ENCODE measurements at places on chromosomes 1 and 21.

DNA sequence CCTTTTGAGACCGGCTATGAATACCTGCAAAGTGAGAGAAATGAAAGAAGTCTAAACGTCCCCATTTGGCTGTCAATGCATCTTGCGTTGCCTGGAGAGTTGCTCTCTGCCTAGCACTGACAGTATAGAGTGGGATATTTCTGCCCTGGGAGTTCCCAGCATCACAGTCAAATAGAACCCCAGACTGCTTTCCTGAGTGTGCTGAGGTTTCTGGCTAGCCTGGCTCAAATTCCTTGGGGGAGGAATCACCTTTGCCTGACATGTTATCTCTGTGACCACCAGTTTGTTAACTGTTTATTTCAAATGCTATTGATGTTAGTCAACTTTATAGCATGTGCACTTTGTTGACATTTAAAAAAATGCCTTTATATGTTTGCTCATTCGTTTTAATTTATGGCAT is 212.0 kb upstream of the FAM78B start:
- DNase-seq = no peak

DNA sequence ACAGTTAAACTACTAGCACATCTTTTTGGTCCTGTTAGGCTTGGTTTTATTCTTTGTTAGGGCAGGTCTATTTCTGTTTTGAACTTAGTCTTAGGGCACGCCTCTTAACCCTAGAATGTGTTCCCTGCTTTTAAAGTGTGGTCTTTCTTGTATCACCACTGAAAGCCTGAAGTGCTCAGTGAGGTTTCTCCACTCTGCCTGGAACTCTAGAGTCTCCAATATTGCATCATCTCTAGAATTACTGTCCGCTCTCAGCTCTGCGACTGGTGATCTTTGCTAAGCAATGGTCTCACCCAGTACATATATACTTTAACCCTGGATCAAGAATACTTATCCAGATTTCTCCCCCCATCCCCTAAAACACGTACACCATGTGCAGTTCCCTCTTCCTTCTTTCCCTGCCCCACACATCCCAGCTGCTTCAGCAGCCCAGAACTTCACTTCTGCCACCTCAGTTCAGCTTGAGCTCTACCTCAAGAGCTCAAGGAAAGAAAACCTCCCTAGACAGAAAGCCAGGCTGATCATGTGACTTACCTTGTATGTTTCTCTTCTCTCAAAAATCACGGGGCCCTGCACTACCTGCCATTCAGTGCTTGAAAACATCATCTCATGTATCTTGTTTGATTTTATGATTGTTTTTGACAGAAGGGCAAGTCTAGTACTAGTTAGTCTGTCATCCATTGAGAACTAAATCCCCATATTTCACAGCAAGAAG is 59.9 kb downstream of the TENT5C start:
- DNase-seq = no peak

GRCh38 chr1:180273066-180273465 is 43.0 kb downstream of the LHX4 start:
- no peak for DNase-seq

- DNase-seq = no peak
Measured at GRCh38 chr21:46357684-46358425, 33.9 kb downstream of the PCNT start.

GRCh38 chr1:13699510-13699909 is 478 bp upstream of the PRDM2 start:
- DNase-seq = no peak

DNA sequence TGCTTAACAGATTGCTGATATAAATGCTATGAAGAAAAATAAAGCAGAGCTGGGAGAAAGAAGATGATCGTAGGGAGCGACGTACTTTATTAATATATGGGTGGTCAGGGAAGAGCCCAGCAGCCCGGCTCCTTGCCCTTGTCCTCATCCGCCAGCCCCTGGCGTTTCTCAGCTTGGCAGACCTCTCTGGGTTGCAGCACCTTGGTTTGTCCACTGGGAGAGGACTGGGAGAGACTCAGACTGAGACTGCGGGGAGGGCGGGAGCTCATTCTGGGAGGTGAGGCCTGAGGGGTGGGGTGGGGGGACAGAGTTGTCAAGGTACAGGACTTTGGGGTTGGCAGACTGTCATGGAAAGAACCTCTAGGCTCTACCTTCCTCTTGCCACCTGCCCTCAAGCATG is 3.3 kb upstream of the S100A3 start:
- no peak for DNase-seq

DNA sequence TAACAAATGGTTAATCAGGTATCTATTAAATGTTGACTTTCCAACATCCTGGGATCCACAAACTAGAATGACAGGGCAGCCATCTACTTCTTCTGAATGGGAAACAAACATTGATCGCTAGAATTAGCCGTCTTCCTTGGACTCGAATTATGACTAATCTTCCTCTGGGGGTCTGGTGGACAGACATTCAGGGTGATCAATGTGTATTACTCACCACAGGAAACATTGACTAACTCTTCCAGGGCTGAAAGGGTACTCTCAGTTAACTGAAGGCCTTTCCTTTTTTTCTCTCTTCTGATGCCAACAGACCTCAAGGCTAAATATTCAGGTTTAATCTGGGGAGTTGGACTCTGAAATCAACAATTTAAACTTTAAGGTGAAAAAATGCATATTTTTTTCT is 9.5 kb downstream of the NOL9 start:
- no peak for DNase-seq

GRCh38 chr1:172935062-172935592 is 115.6 kb downstream of the TNFSF18 start:
- DNase-seq = no peak

GRCh38 chr1:204498981-204499380 is 4.4 kb upstream of the PIK3C2B start:
- DNase-seq = no peak

- no peak for DNase-seq
Measured at GRCh38 chr1:91830242-91831131, 55.5 kb downstream of the TGFBR3 start.

DNA sequence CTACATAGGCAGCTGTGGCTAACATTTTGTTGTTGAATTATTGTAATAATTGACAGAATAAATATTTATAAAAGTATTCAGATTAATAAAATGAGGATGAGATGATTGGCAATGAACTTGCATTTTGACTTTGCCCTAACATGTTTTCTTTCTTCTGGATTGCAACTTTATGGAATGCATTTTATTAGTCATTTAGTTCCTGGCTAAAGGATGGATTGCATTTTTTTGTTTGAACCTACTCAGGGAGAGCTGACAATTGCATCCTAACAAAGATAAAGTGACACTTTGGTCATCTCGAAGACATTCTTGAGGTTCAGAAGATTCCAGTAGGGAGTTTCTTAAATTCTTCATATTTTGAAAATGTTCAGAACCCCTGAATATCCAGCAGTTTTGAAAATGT is 37.5 kb downstream of the PGM1 start:
- DNase-seq = no peak

DNA sequence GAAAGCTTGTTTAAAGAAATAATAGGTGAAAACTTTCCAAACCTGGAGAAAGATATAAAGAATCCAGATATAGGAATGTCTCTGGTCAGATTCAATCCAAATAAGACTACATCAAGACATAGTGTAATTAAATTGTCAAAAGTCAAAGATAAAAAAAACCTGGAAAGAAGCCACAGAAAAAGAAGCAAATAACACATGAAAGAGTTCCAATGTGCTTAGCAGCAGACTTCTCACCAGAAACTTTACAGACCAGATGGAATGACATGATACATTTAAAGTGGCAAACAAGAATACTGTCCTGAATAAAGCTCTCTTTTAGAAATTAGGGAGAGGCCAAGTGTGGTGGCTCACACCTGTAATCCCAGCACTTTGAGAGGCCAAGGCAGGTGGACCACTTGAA is 1039.9 kb downstream of the KCNT2 start:
- no peak for DNase-seq

GRCh38 chr1:88117597-88117996 is 566.5 kb upstream of the PKN2 start:
- DNase-seq = no peak

DNA sequence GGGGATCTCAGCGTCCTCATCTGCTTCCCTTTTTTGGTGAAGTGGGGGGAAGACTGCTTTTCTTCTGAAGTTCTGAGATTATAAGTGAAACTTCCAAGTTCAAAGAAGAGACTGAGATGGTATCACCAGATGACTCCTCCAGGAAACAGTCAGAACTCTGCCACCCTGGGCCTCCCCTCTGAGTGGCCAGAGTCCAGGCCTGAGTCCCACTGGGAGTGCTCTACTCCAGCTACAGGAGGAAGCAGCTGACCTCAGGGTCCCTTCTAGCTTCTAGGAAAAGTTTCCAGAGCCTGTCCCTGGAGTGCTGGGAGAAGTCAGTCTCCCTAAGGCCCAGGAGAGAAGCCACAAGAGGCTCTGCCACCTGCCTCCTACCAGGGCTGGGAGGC is 104.7 kb downstream of the CASZ1 start:
- DNase-seq = no peak

GRCh38 chr1:197150336-197151005 is 4.0 kb upstream of the ASPM start:
- no peak for DNase-seq

GRCh38 chr1:48789903-48790302 is 13.2 kb upstream of the BEND5 start:
- DNase-seq = no peak

- no peak for DNase-seq
Measured at GRCh38 chr1:30085811-30086770, 637.3 kb downstream of the MATN1 start.

DNA sequence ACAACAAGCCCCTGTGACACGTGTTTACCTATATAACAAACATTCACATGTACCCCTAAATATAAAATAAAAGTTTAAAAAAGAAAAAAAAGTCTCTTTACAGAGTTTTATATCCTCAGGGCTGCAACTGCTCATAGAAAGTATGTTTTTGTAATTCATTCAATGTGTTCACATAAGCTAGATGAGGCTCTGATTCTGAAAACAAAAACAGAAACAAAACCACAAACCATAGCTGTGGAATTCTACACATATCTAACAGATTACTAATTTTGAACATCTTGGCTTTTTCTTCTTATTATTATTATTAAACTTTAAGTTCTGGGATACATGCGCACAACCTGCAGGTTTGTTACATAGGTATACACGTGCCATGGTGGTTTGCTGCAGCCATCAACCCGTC is 579.6 kb upstream of the ZRANB2 start:
- DNase-seq = no peak

DNA sequence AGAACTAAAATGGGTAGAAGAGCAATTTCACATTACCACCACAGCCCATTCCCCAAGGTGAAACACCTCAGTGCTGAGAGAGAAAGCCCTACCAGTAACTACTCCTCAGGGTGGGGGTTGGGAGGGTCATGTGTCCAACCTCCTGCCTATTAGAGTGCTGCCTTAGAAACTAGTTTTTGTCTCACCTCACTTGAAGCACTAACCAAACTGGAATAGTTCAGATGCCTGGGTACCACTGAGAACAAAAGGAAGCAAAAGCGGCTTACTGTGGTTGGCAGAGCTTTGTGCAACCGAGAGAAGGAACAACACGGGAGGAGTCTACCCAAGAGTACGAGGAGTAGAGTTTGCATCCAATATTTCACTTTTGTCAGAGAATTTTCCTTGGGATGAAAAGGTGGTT is 1207.5 kb upstream of the ADGRL2 start:
- DNase-seq = no peak

GRCh38 chr1:154348429-154349076 is 23.2 kb downstream of the ATP8B2 start:
- DNase-seq = no peak

- no peak for DNase-seq
Measured at GRCh38 chr21:34649400-34649799, 19.4 kb upstream of the CLIC6 start.

GRCh38 chr1:119373465-119373864 is 4.9 kb downstream of the HAO2 start:
- DNase-seq = no peak
